ENCODE measurements at places on chromosomes 16 and 17.

- DNase-seq, result no peak
Observed at GRCh38 chr16:16083421-16084156, 134.2 kb downstream of the ABCC1 start.

- no peak for DNase-seq
Observed at GRCh38 chr16:73053364-73054124, 5.6 kb upstream of the ZFHX3 start.

GRCh38 chr16:50881956-50882355, 140.1 kb downstream of the CYLD start:
- no peak for DNase-seq

- DNase-seq, result no peak
Observed at GRCh38 chr17:8855477-8856204, 11.8 kb downstream of the PIK3R6 start.

DNA sequence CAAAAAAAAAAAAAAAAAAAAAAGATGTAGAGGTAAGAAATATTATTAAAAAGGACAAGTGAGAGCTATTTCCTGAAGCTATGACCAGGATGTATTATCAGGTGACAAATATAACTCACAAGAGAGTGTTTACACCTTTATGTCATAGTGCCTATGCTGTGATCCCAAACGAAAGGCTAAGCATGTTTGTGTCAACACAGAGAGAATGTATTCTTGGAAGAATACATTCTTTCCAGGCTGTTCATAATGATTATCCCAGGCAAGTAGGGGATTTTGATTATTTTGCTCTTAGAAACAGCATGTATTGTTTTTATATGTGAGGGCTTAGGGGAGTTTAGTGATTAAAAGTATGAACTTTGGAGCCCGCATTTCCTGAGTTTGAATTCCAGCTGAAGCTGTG, 175.0 kb downstream of the SPECC1 start:
- no peak for DNase-seq

DNA sequence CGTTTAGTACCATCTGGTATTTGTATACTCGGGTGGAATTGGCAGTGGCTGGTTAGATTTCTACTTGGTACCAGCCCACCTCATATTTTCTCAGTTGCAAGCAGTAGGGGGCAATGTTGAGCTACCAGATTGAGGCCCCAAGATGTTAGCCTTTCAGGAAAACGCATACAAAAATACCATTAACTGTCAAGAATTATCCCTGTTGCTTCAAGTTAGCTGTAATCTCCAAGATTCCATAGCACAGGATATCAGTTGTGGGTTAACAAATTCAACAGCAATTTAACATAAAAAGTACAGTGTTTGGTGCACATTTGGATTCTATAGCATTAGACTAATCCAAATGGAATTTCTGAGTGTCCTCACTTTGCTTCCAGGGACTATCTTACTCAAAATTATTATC, 188.2 kb downstream of the FTO start:
- DNase-seq, result peak; percentile 30

- DNase-seq, result no peak
Observed at GRCh38 chr17:27318228-27318627, 24.3 kb downstream of the WSB1 start.

DNA sequence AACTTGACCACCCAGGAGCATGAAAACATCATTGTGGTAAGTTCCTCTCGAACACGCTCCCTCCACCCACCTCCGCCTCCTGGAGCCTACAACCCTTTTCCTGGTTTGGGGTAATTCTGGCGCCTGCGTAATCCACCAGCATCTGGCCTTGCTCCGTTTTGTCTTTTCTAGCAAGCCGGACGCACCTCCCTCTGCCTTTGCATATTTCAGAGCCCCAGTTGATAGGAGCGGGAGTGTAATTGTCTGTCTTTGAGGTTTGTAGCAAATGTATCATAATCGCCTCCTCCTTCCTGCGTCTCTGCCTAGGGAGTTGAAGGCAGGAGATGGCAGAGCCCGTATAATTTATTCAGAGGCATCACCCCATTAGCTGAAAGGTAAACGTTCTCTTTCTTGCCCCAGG, 121.3 kb upstream of the PLCG2 start:
- DNase-seq, result no peak

Measured in stimulated activated CD8-positive, alpha-beta memory T cell treated with anti-CD3 and anti-CD28 coated beads, Interleukin-12 subunit alpha, Interleukin-12 subunit beta, amount 100 ng/mL, for 1 hour (primary cell).